ENCODE measurements at places on chromosomes 1 and 21.
A peak's percentile ranks its signal among the peaks of the same experiment; 100 is the strongest.

DNA sequence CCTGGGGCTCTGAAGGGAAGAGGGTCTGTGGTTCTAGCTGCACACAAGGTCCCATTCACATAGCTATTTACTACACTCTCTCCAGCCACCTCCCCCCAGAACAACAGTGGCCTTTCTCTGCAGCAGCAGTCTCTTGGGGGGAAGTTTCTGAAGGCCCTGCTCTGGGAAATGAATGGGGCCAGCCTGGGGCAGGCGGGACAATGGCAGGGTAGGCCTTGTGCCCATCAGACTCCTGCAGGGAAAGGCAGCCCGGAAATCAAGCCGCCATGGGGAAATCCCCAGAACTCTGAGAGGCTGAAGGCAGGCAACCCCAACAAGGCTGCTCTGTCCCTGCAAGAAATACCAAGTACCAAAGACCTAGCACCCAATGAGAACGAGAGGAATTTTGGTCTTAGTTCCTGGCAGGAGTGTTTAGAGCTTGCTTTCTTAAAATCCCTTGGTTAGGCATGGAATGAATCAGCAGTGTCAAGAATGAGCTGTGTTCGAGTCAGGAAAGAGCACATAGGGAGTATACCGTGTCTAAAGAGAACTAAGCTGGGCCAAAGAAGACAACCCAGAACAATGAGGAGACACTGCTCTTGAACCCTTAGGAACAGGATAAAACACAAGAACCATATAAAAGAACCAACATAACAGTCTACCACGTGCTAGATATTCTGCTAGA lies 11.3 kb downstream of the ARHGEF11 start:
- no peak for DNase-seq

- DNase-seq, result no peak
These were observed 15.4 kb downstream of the AMPD2 start for GRCh38 chr1:109634771-109635750.

- DNase-seq, result no peak
These were observed 9.3 kb downstream of the PLEKHM2 start for GRCh38 chr1:15693371-15693770.

GRCh38 chr1:220776720-220777326 lies 9.9 kb upstream of the MTARC1 start:
- peak; percentile 39 for DNase-seq

DNA sequence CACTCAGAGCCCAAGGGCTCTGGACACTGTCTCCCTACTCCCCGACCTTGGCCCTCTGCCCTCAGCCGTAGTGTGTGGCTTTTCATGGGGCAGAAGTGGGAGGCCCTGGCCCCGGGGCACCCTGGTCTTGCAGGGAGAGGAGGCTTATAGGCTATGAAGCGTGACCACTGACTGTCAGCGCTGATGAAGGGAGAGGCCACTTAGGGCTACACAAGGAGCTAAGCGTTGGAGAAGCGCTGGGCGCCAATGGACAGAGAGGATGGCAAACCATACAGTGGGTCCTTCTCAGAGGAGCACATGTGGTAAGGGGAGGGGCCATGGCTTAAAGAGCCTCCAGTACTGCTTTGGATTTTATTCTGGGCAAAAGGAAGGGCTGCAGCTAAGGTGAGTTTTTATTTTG lies 7.9 kb downstream of the CRABP2 start:
- no peak for DNase-seq

DNA sequence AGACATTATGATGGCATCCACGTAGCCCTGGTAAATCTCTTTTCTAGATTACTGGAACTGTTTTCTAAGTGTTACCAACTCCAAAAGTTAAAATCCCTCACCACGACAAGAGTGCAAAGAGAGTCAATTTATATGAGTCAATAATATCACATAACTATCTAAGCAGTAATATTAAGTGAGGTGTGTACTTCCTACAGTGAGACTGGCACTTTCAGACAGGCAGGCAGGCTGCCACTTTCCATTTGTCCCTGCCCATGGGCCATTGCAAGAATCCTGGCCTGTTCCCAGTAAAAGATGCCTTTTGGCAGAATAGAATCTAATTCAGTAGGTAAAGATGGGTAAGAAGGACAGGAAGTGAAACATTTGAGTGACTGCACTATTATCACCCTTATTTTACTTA lies 355.6 kb downstream of the PTBP2 start:
- no peak for DNase-seq

DNA sequence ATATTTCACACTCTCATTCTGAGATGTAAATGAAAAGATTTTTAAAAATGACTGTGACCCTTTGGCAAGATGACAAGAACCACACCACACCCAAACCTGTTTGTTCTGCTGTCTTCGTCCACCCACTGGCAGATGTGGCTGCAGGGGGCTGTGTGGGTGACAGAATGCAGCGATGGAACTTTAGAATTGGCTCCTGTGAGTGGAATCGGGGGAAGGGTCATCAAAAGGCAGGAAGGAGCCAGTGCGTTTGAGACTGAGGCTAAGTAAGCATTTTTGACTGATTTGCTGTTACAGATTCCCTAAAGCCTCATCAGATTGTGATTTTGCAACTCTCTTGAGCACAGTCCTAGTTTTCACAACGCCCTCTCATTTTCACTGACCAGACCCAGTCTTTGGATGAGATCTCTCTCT lies 111.2 kb upstream of the ADGRL2 start:
- DNase-seq, result no peak

GRCh38 chr1:93579891-93580290 lies 101.7 kb downstream of the BCAR3 start:
- no peak for DNase-seq
